ENCODE measurements at places on chromosomes 2 and 18. TPM values are rescaled to one million over a fixed set of nuclear protein-coding genes. Genes with fewer than 3 reads are reported as not detected.

- DNase-seq: no peak
These were observed 217.8 kb downstream of the HAUS1 start for GRCh38 chr18:46321955-46322354.

- DNase-seq: no peak
These were observed 19.2 kb upstream of the ASB1 start for GRCh38 chr2:238407566-238407965.

- no peak for DNase-seq
These were observed 148.2 kb upstream of the GLI2 start for GRCh38 chr2:120587279-120587996.

Gene MC2R
- total RNA-seq: not detected

DNA sequence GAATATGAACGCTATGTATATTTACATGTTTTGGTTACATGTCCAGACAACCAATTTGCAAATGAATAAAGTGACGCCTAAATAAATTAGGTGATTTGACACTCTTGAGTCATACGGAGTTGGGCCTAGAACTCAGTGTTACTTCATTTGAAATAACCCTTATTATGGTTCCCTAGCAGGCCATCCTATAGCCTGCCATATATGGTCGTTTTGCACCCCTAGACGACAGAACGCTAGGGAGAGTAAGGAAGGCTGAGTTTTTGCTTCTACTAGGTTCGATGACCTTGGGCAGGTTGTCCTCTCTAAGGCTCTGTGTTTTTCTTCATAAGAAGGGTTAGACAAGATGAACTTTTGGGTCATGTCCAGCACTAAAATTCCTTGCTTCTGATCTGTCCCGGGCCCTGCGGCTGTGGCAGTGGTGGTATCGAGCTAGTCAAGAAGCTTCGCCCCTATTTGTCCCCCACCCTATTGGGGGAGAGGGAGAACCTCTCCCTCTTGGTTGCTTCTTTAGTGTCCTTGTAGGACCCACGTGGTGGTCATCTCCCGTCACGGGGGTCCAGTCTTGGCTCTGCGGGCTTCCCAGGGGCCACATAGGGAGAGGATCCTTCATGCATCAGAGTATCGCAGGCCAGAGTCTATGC lies 574 bp upstream of the EML4 start:
- DNase-seq: no peak

DNA sequence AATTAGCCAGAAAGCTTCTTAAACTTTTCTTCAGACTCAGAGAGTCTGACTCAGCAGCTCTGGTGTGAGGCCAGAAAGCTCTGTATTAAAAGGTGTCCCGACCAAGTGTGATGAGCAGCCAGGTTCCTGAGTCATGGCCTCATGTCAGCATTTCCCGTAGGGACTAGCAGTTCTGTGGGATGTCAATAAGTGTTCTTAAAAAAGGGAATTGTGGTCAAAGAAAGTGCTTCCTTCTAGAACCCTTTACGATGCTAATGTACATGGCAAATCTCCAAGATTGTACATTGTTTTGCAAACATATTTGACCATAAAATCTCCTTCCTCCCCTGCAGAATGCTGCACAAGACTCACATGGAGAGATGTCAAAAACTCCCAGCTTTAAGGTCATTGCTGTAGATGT lies 80.1 kb downstream of the PLA2R1 start:
- peak; percentile 85 for DNase-seq

DNA sequence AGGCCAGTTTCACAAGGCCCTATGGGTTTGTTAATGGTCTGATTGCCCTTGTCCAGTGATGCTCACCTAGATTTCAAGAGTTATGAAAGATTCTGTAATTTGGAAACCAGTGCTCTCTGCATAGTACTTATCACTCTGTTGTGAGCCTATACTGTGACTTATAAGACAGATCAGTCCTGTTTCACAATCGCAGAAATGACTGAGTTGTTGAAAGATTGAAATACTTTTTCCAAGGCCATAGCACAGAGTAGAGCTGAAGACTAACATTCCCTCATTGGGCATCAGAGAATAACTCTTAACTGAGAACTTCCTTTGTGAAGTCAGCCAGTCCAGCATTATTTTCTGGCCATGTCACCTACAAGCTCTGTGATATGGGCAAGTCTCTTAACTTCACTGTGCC lies 44.0 kb downstream of the CCDC85A start:
- no peak for DNase-seq

Gene ARHGAP28
- 221 TPM for total RNA-seq

- DNase-seq: peak; percentile 73
These were observed 254.8 kb upstream of the DSEL start for GRCh38 chr18:67771271-67771670.

Gene CMPK2
- total RNA-seq: 11.0 TPM

- peak; percentile 55 for DNase-seq
These were observed 174.6 kb downstream of the HAUS1 start for GRCh38 chr18:46278481-46279465.

- DNase-seq: peak; percentile 86
These were observed 40.8 kb upstream of the AKAIN1 start for GRCh38 chr18:5237723-5238370.

DNA sequence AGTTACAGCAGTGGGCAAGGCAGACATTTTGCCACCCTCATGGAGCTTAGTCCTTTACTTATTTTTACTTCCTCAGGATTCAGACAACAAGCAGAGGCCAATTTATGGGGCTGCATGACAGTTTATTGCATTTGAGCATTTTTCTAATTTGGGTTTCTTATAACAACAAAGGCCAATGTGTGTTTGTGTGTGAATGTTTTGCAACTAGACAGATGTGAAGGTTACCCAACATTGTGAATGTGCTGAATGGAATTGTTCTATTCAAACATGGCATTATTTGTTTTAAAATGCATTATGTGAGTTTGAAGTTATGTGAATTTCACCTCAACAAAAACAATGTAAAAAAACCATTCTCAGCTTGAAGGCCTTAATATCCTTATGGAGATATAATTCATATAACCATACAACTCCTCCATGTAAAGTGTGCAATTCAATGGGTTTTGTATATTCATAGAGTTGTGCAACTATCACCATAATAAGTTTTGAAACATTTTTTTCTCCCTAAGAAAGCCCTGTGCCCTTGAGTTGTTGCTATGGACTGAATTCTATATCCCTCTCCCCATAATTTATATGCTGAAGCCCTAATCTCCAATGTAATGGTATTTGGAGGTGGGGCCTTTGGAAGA lies 57.3 kb downstream of the CCDC195 start:
- DNase-seq: no peak

DNA sequence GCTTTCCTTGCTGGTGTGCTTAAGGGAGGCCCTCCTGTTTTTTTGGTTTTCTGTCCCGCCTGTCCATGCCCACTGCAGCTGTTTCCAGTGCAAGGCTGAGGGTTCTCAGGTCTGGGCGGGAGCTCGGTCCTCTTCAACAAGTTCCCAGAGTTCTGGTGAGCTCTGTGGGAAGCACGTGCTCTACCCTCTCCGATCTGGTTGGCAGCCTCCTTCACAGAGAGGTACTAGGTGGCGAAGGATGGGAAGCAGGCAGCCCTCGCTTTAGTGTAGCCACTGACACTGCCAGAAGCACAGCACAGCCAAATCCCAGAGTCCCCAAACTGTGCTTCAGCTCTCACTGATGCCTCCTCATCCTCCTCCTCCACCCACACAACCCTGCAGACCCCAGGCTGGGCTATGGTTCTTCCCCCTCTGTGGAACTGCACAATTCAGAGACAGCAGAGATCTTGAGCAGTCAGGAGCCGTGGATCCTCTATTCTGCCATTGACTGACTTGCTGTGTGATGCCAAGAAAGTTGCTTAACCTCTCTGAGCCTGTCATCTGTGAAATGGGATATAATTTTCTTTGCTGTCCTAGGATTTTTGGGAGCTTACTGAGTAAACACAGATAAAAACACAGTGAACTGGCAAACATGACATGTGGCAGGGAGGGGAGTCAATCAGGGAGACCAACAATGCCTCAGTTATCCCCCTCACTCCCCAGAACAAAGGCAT lies 157.3 kb downstream of the MSH2 start:
- no peak for DNase-seq

DNA sequence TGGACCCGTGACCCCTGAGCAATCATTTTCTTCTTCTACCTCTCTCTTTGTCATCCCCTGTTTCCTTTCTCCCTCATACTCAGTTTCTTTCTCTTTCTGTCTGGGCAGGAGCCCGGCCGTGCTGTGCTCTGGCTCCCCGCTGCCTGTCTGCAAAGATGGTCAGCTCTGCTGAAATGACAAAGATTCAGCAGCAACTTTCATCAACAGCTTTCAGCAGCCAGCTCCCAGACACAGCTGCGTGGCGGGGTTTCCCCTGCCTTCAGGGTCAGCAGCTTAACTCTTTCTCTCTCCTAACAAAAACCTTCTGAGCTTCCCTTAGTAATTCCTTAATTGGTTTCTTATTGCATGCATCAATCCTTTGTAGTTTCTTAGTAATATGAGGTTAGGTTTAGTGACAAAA lies 1234.4 kb downstream of the CNTNAP5 start:
- DNase-seq: no peak

- no peak for DNase-seq
These were observed 643.6 kb upstream of the FAM98A start for GRCh38 chr2:34242763-34243123.

Gene COL3A1
- 14,045 TPM for total RNA-seq

Gene CGREF1
- 9.3 TPM for total RNA-seq

Gene IL1F10
- not detected for total RNA-seq

- no peak for DNase-seq
These were observed 455.7 kb downstream of the TSN start for GRCh38 chr2:122210898-122211856.

GRCh38 chr2:159230145-159230877 lies 56.2 kb downstream of the WDSUB1 start:
- no peak for DNase-seq

GRCh38 chr18:35112696-35113095 lies 71.5 kb downstream of the MAPRE2 start:
- DNase-seq: no peak

Gene ACOXL
- not detected for total RNA-seq

Gene IL1R1
- 152 TPM for total RNA-seq

DNA sequence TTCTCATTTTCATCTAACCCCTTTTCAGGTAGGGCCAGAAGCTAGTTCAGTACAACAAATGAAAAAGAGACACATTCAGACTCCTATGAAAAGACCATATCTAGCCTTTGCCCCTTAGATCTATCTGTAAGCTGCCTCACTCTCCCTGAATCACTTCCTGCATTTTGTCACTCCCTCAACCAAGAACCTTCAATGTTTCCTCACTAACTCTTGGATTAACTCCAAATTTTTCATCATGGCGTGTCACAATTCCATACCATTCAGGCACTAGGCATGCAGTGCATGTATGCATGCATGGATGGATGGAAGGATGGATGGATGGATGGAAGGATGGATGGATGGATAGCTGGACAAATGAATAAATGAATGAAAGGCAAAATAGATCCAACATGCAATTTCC lies 356.9 kb downstream of the TNS1 start:
- no peak for DNase-seq

Gene MIB1
- total RNA-seq: 47.0 TPM

DNA sequence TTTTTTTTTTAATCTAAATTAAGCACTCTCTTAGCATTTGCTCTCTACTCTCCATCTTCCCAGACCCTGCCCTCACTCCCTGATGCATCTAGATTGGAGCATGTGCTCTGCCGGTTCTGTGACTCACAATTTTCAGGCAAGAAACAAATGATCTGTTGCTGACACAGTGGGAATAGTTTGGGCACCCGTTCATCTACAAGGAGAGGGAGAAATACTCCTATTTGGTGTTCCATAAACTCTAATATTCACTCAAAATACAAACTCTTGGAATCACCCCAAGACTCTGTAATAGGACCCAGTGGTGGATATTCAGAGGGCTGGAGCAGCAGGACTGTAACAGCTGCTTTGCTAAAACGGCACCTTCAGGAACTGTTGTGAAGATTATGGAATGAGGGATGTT lies 37.1 kb upstream of the LINC00305 start:
- no peak for DNase-seq

DNA sequence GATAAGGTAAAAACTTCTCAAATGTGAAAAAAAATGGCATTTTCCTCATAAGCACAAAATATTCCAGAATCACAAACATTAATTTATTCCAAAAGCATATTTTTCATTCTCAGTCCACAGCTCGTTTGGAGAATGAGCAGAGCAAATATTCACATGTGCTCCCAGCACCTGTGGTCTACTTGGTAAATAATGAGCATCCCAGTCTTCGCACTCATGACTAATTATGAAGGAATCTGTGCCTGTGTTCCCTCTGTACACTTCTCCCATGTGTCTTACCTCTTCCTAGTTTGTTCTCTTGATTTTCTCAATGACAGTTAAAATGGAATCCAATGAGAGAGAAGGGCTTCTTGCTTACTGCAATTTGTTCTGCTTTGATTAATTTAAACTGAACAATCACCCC lies 671.0 kb upstream of the SOX11 start:
- DNase-seq: no peak

- no peak for DNase-seq
These were observed 21.6 kb upstream of the GPR17 start for GRCh38 chr2:127624320-127624755.

- no peak for DNase-seq
These were observed 46.0 kb downstream of the LRRFIP1 start for GRCh38 chr2:237673130-237674001.

- peak; percentile 63 for DNase-seq
These were observed at the start of gene SH3RF3 for GRCh38 chr2:109128616-109129355. TSS of gene SH3RF3 (plus strand) at chr2:109129205.

Gene SCYGR1
- total RNA-seq: not detected

GRCh38 chr2:45707006-45707405 lies 55.5 kb downstream of the PRKCE start:
- DNase-seq: no peak

DNA sequence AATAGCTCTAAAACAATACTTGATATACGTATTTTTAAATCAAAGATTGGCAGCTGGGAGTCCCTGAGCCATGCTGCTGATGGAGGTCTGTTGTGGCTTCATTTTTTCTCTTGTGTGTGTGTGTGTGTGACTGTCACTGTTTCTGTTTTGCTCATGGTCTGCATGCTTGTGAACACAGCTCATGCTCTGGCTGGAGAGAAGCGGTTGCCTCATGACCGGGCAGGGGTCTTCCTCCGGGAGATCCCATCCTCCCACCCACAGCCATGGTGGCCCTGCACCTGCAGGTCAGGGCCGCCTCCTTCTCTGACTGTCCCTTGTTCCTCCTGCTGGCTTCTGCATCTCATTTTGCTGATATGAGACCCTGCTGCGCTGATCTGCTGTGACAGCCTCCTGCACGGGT lies 47.3 kb upstream of the GALR1 start:
- DNase-seq: no peak

Gene SLC4A3
- 14.7 TPM for total RNA-seq

DNA sequence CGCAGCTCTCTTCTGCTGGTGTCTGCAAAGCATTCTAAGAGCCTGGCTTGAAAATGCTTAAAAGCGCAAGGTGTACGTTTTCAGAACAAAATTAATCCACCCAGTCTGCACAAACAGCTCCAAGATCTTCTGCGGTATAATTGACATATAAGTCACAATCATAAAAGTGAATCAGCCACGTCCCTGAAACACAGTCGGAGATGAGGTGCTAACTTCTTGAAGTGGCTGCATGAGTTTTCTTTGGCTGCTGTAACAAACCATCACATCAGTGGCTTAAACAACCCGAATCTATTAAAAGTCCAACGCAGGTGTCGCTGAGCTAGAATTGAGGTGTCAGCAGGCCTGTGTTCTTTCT lies 32.6 kb downstream of the ARL4C start:
- no peak for DNase-seq

Gene PNPT1
- total RNA-seq: 27.0 TPM

Data from fibroblast of the aortic adventitia (primary cell).